NCI-H526 (cell line): ENCODE measurements at places on chromosomes 2 and 18.
A peak's percentile ranks its signal among the peaks of the same experiment; 100 is the strongest.

- no peak for DNase-seq
Measured at GRCh38 chr2:169272010-169272409, 90.3 kb downstream of the LRP2 start.

GRCh38 chr18:76892832-76893231, 70.5 kb downstream of the ZNF236 start:
- DNase-seq = no peak

DNA sequence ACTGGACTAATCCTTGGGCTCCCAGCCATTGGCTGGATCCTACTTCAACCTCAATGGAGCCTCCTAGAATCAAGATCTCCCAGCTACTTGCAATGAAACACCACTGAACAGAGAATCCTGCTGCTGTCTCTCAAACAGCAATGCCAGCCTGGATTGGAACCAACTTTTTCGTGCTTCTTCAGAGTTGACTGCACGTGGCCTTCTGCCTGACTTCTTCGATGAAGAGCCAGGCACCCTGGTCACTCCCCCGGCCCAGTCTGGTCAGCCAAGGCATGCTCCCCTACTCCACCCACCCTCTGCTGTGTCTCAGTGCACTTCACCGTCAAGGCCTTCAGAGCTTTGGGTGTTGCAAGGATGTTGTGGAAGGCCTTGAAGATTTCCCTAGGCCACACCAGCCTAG, 148.7 kb downstream of the CLIP4 start:
- DNase-seq = no peak

- DNase-seq = peak; percentile 87
Measured at GRCh38 chr2:120938045-120938771, 202.5 kb downstream of the GLI2 start.

- no peak for DNase-seq
Measured at GRCh38 chr2:48116497-48116896, 210.2 kb upstream of the FBXO11 start.

- no peak for DNase-seq
Measured at GRCh38 chr2:227881866-227882517, 10.6 kb downstream of the DAW1 start.
